ENCODE measurements at places on chromosomes 1 and 21.

GRCh38 chr1:24955161-24955560, 25.1 kb upstream of the RUNX3 start:
- DNase-seq, result peak; percentile 37

DNA sequence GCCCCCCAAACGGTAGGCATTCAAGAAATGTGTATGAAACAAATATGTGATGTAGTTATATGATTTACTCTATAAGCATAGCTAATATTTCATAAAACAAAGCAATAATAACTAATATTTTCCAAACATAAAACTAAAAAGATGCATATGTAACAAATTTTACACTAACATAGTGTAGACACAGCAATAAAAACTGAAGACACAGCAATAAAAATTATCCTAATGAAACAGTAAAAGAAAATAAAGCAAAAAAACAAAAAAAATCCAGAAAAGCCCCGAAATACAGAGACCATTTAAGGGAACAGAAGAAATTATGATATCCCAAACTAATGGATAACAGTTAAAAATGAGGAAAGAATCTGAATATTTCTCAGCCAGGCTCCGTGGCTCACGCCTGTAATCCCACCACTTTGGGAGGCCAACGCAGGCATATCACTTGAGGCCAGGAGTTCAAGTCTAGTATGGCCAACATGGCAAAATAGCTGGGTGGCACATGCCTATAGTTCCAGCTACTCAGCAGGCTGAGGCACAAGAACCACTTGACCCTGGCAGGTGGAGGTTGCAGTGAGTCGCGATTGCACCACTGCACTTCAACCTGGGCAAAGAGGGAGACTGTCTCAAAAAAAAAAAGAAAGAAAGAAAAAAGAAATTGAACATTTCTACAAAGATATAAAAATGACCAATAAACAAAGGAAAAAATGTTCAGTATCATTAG, 38.2 kb upstream of the PSMG1 start:
- DNase-seq, result no peak

DNA sequence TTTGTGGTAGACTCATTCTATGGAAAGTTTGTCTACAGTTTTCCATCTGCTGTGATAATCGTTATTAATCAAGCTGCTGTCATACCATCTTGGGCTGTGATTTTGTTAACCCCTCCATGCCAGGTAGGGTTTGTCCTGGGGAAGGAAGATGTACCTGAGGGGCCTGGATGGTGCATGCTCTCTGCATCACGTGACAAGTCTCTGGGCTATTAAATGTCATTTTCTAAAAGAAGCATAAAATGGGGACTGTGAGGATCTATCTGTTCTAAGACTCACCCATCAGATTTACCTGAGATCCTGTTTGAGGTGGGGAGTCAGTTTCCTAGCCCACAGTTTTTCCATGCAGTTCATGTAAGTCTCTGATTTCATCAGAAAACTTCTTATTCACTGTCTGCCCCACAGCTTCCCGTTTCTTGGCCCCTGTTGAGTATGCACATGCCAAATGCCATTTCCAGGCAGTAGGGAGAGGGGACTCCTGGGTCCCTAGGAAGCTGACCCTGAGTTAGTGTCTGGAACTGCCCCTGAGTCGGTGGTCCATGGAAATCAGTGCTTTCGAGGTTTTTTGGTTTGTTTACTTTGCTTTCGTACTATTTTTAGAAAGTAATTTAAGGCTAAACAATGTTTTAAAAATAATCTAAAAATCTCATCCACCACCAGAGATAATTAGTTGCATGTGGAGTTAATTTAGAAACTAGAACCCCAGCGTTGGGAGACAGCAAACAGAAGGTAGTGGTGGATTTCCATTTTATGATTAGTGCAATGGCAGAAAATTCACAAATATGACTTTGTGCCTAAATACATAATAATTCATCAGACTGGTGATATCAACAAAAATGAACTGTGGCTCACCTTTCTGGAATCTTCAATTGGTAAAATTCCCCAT, 46.7 kb downstream of the ZBTB18 start:
- no peak for DNase-seq

DNA sequence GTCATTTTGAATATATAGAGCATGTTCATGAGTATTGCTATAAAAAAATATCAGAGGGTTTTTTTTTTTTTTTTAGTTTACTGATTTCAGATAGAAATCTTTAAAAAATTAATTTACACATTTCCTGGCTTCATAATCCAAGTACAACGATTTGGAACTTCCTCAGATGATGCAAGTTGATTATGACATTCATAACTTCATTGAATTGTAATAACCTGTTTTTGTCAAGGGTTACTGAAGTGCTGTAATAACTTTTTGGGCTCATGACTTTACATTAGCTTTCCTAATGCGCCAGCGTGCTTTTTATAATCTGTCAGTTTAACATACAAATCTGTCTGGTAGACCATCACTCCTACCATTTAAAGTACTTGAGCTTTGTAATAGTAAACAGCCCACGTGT, 81.3 kb downstream of the SASS6 start:
- no peak for DNase-seq

- no peak for DNase-seq
Observed at GRCh38 chr1:234758851-234759250, 148.9 kb upstream of the IRF2BP2 start.

DNA sequence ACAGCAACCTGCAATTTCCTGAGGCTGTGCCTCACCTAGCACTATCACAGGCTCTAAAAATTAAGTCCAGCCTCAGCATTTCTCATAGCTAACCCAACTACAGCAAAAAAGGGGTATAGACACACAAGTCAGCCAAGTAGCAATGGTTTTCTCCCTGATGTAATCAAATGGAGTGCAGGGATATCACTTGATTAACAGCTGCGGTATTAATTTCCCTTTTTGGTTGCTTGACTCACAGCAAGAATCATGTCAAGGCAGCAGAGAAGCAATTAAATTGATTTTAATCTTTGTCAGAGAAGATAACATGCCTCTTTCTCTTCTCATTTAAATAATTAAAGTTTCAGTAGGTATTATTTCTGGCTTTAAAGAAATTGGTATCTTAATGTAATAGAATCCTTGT, 278.9 kb downstream of the RWDD3 start:
- no peak for DNase-seq

DNA sequence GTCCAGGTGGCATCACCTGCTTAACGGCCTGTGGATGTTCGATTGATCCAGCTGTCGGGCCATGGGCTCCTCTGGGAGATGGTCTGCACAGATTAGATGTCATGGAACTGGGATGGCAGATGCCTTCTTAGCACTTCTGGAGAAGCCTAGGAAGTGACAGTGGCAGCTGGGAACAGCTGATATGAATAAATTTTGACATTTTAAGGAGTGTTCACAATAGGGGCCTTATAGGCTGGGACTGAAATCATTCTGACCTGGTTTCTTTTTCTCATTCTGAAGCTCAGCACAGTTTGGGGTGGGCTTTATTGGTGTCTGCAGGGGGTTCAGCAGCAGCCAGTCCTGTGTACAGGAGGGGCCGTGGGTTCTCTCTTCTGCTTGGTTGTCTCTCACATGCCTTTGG, 175.3 kb downstream of the CACNA1E start:
- no peak for DNase-seq

DNA sequence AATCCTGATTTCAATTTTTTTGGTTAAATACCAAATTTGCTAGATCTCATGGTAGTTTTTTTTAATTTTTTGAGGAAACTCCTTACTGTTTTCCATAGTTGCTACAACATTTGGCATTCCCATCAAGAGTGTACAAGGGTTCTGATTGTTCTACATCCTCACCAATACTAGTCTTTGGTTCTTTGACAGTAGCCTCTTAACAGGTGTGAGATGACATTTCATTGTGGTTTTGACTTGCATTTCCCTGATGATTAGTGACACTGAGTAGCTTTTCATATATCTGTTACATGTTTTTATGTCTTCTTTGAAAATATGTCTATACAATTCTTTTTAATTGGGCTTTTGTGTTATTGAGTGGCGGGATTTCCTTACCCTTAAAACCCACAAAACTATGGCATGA, 20.9 kb upstream of the RGS13 start:
- no peak for DNase-seq

DNA sequence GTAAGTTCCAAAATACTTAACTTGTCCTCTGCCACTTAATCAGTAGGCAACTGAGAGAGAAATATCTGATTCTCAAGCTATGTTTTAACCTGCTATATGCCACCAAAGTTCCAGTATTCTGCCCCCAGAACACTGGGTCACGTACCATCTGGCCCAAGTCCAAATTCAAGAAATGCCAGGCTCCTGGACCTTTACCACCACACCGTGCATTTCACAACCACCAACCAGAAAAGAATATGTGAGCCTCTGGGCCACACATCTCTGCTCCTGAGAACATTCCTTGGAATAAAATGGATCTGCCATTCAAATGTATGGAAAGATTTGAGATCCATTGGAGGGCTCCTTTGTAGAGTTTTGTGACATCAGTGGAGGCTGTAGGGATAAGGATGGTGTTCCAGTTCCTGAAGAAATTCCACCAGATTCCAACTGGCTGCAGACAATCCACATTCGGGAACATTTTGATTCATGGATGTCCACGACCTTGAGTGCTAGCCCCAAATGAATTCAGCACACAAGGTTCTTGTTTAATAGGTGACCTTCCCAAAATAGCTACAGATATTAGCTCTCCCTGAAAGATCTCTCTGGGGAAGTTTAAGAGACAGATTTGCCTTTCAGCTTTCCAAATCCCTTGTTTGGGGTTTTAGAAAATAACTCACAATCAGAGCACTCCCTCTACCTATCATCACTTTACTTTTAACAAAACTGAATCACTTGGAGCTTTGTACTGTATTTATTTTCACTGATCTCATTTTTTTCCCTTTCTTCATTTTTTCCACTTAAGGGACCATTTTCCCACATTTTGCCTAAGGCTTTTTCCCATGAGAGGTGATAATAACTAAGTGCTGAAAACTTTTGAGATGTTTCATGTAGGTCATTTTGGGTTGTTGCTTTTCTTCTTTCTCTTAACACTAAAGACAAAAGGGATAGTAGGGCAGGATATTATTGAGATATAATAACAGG, 128.4 kb upstream of the ZC3H11B start:
- no peak for DNase-seq

DNA sequence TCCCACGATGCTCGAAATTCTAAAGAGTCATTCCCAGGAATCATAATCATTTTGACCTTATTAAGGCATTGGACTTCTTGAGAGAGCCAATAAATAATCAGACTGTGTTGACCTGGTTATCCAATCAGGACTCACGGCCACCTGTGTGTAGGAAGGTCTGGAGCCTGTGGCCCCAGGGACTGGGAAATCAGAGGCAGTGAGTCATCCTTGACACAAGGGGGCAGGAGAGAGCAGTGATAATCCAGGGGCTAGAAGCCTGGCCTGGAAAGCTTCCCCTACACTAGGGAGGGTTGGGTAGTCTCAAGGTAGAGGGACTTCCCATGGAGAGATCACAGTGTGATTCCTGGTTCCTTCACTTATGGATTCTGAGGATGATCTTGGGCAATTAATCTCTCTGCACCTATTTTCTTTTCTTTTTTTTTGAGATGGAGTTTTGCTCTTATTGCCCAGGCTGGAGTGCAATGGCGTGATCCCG, 4.7 kb downstream of the MR1 start:
- DNase-seq, result no peak

- DNase-seq, result no peak
Observed at GRCh38 chr1:85091671-85092280, 43.5 kb upstream of the MCOLN3 start.

DNA sequence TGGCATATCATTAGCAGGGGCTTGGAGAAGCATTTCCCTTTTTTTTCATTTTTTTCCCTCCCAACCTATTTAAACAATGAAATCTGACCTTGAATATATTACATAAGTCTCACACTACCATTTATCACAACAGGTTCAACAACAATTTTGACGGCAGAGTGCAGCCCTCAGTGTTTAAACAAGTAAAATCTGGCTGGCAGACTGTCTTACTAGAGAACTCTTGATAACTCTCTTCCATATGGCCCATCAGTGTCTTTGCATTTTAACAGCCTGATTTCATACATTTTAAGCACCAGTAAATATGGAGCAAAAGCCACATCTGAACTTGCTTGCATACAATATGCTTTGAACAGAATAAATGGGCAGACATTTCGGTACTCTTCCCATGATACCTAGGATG, 213.0 kb downstream of the KCTD3 start:
- no peak for DNase-seq

GRCh38 chr1:844472-845026, 79.2 kb upstream of the SAMD11 start:
- no peak for DNase-seq

DNA sequence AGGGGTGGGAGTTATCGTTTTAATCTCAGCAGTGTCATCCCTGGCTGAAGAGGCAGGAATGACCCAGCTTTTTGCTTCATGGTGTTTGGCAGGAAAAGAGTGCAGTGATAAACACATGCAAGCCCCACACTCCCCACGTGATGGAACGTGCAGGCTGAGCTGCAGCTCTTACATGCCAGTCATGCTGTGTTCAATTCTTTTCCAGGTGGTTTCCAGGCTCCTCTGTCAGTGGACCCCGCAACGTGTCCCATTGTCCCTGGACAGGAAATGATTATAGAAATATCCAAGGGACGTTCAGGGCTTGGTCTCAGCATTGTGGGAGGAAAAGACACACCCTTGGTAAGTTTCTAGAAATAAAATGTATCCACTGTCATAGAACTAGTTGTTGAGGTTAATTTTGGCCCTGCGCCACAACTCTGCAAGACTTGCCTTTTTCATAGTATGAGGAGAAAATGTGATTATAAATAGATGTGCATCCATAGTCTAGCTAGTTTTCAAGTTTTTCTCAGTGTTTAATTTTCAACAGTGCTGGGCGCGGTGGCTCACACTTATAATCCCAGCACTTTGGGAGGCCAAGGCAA, 110.2 kb upstream of the L1TD1 start:
- DNase-seq, result no peak

DNA sequence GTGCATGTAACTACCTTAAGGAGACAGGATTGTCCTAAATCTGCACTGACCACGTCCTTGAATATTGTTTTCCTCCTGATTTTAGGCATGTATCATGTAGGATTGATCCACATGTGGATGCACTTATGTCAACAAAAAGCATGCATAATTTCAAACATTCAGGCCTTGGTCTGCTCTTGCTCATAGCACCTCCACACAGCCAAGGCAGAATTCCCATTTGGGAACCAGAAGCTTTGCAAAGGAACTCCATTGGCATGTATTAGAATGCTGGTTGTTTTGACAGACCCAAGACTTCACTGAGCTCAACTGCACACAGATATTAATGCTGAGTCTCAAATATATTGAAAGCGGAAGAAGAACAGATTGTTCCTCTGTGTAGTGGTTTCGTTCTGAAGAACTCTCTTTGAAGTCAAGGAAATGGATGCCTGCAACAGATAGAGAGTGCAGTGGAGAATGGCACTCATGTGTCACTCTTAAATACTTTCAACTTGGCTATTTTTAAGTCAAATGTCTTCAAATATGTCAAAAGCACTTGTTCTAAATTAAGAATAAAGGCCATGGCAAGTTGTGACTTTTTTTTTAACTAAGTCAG, 387.6 kb downstream of the LTN1 start:
- no peak for DNase-seq

DNA sequence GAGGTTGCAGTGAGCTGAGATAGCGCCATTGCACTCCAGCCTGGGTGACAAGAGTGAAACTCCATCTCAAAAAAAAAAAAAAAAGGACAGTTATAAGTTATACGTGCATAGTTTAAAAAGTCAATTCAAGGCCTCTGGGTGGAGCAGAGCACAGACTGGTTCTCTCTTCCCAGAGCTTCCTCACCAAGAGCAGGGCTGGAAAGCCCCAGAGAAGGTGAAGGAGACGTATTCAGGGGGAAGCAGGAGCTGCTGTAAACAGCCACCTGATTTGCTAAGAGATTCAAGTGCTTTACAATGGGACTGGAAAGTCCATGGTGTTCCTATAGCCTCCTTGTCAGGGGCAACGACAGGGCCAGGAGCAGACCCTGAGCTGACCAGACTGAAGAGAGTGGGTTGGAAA, 85.0 kb upstream of the LYST start:
- DNase-seq, result no peak

GRCh38 chr1:156625436-156626078, 6.3 kb downstream of the HAPLN2 start:
- DNase-seq, result peak; percentile 59

Measured in stimulated activated CD4-positive, alpha-beta T cell treated with anti-CD3 and anti-CD28 coated beads, Interleukin-15, amount 100 ng/mL, for 1 hour (primary cell).